A549 treated with Hydrocortisone at 1 μM for 4 hours (cell line): ENCODE measurements at places on chromosomes 4 and X. TPM values are rescaled to one million over a fixed set of nuclear protein-coding genes. Genes with fewer than 3 reads are reported as not detected.

The PHKA1 gene
- 25.5 to 33.2 TPM (median 29.5 TPM) in 5 replicates for total RNA-seq

The HERC6 gene
- total RNA-seq: 2.6 to 4.0 TPM (median 3.2 TPM) in 5 replicates

The TLR1 gene
- total RNA-seq: 0.09 to 0.28 TPM (median 0.18 TPM) in 5 replicates

The CPE gene
- total RNA-seq: 1.4 to 1.9 TPM (median 1.7 TPM) in 5 replicates

The SOX3 gene
- total RNA-seq: not detected in 5 replicates

The TBC1D19 gene
- 4.2 to 6.6 TPM (median 5.1 TPM) in 5 replicates for total RNA-seq
